COLO829 (cell line): ENCODE measurements at places on chromosomes 1 and 21.

DNA sequence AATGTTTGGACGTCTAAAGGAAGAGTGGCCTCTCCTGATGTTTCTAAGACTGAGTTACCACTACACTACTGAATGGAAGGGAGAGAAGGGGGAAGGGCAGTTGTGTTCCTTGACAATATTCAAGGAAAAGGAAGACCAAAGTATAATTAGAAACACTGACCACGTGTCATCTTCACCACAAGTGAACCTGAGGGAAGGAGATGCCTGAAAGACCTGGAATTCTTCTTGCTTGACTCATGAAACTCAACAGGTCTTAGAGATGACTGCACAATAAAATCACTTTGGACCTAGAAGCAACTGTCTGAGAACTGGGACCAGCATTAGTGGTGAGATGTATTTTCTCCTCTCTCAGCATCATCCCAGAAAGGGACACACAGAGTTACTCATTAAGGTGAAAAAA lies 56.7 kb downstream of the PTPN14 start:
- no peak for DNase-seq

- no peak for DNase-seq
These were observed 6.4 kb downstream of the CLCA2 start for GRCh38 chr1:86430376-86430775.

DNA sequence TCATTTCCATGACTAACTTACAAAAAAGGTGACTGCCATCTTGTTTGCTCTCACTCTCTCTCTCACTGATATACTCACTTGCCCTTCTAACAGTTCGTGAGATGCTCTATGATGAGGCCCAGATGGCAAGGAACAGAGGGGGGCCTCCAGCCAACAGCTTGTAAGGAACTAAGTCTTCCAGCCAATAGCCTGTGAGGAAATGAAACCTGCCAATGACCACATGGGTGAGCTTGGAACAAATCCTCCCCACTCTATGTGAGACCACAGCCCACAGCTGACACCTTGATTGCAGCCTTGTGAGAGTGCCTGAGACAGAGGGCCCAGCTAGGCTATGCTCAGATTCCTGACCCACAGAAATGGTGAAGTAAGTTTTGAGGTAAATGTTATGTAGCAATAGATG lies 153.7 kb downstream of the HHIPL2 start:
- DNase-seq = no peak

GRCh38 chr1:94524531-94524930 lies 17.0 kb downstream of the F3 start:
- DNase-seq = no peak

DNA sequence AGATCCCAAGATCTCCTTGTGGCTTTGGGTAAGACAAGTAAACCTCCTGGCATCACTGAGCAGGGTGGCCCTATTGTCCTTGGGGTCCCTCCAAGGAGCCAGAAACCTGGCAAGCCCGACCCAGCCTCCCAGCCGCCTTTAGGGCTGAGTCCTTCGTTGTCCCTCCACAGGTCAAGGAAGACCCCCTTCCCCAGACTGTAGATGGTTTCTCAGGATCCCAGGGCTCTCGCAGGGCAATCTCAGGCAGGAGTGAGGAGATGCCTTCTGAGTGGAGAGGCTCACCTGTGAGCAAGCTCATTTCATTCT lies 71.6 kb upstream of the CSF3R start:
- DNase-seq = no peak

DNA sequence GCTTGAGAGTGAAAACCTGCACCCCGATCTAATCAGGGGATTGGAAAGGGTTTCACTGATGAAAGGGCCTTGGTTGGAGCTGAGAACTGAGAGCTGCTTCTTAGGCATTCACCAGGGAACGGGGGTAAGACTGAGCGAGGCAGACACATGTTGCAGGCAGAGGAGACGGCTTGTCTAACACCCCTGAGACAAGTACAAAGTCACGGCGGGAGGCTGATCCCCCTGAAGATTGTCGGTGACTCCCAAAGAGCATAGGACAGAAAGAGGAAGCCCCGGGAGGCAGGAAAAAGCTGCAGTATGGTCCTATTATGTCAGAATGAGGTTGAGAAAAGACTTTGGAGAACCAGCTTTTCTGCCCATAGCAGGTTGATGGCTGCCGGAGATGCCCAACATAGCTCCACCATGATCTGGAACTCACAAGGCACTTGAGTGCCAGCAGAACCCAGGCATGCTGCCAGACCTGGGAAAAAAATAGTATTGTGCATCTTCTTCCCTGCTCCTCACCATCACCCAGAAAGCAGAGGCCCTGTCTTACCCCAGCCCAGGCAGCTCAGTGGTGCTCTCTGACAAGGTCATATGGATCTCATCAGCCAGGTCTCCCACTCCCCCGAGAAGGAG lies 463.9 kb upstream of the PROX1 start:
- DNase-seq = no peak

GRCh38 chr1:57204091-57204490 lies 219.8 kb downstream of the DAB1 start:
- no peak for DNase-seq

GRCh38 chr1:105137543-105138457 lies 1388.1 kb downstream of the AMY1C start:
- peak; percentile 14 for DNase-seq

GRCh38 chr1:211478801-211479578 lies 13.0 kb downstream of the RD3 start:
- no peak for DNase-seq

DNA sequence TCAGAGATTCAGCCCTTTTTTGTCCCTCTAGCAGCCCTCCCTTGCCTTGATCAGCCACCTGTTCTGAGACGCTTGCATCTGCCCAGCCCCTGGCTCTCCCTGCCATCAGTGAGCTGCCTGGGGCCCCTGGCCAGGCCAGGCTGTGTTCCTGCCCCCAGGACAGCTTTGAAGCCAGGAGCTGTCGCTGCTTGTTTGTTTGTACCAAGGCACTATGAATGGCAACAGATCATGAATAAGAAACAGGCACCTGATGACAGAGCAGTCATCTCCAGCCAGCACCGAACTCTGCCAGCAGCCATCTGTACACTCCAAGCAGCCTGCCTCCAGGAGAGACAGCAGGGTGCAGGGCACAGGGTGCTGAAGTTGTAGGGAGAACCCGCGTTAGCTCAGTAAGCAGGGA lies 8.1 kb upstream of the VWA5B1 start:
- no peak for DNase-seq

DNA sequence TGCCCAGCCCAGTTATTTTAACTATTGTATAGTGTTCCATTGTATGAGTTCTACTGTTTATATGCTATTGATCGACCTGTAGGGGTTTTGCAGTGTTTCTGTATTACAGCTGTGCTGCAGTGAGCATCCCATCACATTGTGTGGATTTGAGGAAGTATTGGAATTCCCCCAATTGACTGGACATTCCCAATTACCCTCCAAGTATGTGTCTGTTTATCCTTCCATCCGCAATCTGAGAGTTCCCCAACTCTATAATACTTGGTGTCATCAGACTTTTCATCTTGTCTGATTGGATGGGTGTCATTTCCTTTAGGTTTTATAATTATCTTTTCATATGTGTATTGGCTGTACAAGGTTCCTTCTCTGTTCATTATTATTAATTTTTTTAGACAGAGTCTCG lies 27.8 kb downstream of the PSEN2 start:
- no peak for DNase-seq

DNA sequence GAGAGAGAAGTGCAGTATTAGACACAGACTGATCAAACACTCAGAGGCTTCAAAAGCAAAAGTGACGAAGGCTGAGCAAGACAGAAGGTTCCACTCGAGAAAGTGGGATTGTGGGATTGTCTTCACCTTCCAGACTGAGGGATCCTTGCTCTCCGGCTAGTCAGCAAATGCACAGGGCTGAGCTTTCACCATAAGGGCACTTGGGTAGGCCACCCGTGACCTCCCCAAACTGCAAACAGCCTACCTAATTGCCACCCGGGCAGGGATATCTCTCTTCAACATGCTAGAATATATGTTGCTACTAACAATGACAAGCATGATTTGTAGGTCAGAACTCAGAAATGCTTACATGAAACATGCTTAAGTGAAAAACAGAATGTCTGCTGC lies 35.3 kb upstream of the RIPK4 start:
- DNase-seq = no peak

GRCh38 chr1:119367432-119368124 lies 1.0 kb upstream of the HAO2 start:
- peak; percentile 61 for DNase-seq

- no peak for DNase-seq
These were observed 58.6 kb upstream of the ARHGAP29 start for GRCh38 chr1:94296018-94296417.

GRCh38 chr1:52677076-52677806 lies 20.9 kb downstream of the COA7 start:
- DNase-seq = no peak

DNA sequence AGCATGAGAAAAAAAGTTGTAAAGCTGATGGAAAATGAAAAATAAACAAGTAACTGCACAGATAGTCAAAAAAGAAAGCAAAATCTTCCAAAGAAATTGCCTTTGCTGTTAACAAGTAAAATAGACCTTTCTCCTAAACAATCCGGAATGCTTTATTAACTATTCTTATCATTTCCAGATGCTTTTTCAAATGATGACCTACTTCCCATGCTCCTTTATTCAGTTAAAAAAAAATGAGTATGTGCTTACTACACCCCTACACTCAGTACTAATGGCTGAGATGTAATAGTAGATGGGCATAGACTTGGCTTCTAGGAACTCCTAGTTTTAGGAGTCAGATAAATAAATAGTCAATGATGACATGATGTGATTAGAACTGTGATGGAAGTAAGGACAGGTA lies 108.5 kb downstream of the NIBAN1 start:
- no peak for DNase-seq

GRCh38 chr1:117826540-117827078 lies 102.8 kb downstream of the GDAP2 start:
- peak; percentile 74 for DNase-seq

DNA sequence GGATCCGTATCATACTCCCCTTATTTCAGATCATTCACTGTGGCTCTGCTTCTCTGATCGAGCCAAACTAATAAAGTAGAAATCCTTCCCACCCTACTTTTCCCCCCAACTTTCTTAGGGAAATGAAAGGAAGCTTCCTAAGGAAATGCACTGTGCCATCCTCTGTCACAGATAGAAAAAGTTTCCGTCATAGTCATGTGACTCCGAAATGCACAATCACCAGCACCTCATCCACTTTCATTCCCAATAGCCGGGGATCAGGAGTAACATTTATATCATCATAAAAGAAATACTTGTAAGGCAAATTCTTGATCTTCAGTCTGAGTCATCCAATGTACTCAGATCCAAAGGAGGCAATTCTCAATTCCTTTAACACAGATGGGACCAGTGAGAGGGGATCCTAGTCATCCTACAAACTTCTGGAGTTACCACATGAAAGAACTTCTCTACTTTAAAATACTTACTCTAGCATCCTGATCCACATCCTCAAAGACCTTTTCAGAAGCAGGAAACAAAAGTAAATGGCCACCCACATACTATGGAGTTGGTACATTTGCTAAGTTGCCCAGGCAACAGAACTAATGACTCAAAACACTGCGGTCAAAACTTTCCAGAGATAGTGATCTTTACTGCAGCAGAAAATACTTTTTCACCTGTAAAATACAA lies 97.8 kb upstream of the ZC3H11B start:
- DNase-seq = peak; percentile 97

DNA sequence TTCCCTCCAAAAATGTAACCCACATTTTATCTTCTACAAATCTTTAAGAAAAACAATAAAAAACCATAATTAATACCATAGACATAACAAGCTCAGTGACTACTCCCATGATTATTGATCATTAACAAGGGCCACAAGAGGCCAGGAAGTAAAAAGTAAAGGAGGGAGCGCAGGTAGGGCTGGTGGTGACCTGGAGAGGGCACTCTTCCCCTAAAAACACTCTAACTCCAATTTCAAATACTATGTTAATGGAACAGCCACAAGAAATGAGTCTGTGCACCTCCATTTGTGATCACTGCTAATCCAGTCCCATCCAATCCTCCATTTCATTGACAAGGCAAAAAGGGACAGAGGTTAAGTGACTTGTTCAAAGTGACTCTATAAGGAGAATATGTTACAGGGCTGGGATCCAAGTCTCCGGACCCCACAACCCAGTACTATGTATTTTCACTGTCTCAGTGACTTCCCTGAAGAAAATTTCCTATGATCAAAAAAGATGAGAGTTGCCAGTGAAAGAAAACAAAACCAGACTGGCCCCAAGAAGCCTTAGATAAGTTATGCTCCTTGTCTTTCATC lies 41.2 kb upstream of the CFAP298 start:
- peak; percentile 39 for DNase-seq
